Activated CD4-positive, alpha-beta T cell treated with anti-CD3 and anti-CD28 coated beads, Interleukin-2, amount 50 U/mL, for 24 hours (primary cell): ENCODE measurements at places on chromosomes 2 and 18.

- DNase-seq, result no peak
These were observed 270.8 kb upstream of the DCC start for GRCh38 chr18:52069201-52069600.

DNA sequence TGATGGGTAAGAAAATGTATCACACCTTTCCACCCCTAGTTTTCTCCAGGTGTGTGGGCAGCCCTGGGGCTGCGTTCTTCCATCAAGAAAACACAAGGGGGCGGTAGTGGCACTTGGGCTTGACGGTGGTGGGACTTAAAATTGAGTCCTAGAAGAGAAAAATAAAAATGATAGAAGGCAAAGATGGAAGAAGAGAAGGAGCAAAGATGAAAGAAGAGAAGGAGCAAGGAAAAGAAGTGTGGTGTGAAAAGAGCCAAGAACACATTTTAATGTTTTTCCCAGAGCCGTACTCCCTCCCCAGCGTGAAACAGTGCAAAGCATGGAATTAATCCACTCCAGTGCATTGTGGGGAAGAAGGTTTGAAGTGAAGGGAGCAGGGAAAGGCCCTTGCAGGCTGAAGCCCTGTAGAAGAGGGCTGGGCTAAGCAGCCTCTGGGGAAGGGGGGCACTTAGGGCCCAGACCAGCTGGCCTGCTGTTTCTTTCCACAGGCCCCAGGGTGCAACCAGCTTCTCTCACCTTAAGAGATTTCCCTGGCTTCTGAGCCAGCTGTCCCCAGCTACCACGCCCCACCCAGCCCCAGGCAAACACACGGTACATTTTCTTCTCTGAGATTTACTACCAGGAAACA is 256.8 kb downstream of the RNF152 start:
- no peak for DNase-seq

GRCh38 chr2:183812091-183812490 is 687.8 kb downstream of the NUP35 start:
- DNase-seq, result no peak

- DNase-seq, result peak; percentile 52
These were observed 285.6 kb downstream of the AGAP1 start for GRCh38 chr2:235779444-235779896.

DNA sequence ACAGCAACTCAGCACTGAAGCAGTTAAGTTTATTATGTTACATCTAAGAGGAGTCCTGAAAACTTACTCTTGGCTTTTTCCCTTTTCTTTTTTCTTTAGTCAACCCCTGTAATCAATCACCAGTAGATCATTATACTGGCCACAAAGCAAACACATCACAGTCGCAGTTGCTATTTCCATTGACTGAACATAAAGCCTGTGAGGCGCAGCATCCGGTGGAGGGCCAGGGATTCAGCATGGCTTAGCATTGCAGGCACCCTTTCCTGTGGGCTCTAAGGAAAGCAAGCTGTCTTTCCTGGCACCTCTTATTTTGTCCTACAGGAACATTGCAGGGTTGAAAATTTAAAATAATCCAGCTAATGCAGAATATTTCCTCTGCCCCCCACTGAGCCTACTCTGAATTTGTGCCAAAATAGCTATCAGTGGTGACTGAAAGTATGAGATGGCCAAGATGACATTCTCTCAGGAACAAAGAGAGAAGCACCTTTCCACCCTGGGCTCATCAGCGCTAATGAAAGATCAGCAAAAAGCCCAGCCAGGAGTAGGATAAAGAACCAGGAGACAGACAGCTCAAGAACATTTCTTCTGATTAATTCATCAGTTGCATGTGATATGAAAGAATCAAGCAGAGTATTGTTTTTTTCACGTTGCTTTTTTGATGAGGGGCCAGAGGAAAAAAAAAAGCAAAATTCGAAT is 85.3 kb upstream of the SULT1C3 start:
- DNase-seq, result no peak

DNA sequence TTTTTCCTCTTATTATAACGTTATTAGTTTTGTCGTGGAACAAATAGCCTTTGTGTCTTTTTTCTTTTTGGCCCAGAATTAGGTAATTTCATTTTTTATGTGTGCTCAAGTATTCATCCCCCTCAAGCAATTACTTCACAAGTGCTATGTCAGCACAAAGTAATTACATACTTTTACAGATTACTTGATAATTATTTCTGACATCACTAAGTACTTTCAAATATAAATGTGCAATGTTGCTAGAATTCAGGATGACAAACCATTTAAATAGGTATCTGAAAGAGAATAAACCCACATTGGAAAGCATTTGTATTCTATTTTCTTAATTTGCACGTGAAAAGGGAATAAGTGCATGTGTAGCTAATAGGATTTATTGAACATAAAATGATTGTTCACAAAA is 238.2 kb downstream of the CDH7 start:
- DNase-seq, result no peak

DNA sequence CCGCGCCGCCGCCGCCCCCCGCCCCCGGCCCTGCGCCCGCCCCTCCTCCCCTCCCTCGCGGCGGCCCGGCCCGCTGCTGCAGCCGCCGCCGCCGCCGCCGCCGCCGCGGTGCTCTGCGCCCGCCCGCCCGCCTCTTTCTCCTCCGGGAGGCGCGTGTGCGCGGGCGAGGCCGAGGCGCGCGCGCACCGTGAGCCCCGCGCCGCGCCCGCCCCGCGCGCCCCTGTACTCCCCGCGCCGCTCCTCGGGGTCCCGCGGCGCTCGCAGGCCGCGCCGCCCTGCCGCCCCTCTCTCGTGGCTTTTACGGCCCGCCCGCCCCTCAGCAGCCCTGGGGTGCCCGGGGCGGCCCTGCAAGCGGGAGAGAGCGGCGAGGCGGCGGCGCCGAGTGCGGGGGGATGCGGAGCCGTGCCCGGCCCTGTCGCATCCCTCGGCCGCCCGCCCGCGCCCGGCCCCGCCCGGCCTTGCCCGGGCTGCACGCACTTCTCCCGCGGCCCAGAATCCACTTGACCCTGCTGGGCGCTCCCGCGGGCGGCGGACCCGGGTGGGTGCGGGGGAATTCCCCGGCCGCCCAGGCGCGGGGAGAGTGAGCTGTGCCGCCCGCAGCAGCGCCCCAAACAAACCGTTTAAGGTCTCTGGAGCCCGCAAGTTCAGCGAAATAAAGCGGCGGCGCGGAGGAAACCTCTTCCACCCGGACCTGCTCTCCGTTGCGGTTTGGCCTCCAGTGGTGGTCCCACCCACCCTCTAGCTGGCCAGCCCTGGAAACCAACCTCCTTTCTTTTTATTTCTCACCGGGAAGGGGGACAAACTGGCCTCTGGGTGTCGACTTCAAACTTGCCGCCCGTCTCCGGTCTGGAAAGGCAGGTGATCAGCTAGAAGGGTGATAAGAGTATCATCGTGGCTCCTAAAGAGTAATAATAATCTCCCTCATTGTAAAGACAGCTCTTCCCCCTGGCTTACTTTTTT is 37.4 kb downstream of the AFF3 start:
- no peak for DNase-seq

DNA sequence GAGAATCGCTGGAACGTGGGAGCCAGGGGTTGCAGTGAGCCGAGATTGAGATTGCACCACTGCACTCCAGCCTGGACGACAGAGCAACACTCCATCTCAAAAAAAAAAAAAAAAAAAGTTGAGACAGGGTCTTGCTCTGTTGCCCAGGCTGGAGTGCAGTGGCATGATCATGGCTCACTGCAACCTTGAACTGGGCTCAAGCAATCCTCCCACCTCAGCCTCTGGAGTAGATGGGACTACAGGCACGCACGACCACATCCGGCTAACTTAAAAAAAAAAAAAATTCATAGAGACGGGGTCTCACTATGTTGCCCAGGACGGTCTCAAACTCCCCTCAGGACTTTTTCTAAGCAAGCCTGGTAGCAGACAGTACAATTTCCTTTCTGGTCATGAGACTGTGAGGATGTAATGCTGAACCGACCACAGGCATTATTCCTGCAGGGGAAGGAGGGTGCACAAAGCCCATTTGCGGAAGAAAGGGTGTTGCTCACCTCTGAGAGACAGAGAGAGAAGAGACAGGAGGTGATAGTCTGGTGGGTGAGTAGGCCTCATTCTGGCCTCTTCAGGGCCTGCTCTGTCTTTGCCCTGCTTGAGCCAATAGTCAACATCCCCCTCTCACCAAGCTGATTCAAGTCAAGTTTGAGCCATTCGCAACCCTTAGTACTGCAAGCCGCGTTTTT is 205.3 kb downstream of the ZFP36L2 start:
- DNase-seq, result no peak

GRCh38 chr2:69499242-69499641 is 62.0 kb upstream of the NFU1 start:
- no peak for DNase-seq

GRCh38 chr18:51151568-51152511 is 45.6 kb downstream of the MEX3C start:
- DNase-seq, result peak; percentile 73
